OCI-LY7 (cell line): ENCODE measurements at places on chromosomes 12 and 14. TPM values are rescaled to one million over a fixed set of nuclear protein-coding genes. Genes with fewer than 3 reads are reported as not detected.

DNA sequence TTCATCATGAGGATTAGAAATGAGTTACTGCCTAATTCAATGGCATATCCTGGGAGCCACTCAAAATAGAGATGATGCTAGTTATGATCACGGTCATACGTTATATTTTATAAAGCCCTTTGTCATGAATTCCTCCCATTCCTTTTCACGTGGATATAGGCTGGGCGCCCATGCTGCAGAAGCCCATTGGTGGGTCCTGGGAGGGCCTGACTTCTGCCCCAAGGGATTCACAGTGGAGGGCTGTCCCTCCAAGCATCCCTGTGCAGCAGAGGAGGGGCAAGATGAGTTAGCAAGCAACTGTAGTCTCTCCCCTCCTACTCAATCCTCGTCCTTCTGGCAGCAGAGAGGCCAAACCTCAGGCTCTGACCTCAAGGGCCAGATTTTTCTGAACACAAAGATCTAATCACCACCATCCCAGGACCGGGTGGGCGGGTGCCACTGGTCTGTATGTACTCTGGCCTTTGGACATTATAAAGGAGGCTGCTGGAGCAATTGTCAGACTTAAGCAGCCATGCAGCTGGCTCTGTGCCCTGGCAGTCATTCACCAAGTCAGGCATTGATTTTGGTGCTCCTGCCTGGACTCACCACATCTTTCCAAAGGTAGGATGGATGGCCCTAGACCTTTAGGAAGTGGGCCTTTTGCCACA is 8.6 kb downstream of the GLTP start:
- no peak for DNase-seq

DNA sequence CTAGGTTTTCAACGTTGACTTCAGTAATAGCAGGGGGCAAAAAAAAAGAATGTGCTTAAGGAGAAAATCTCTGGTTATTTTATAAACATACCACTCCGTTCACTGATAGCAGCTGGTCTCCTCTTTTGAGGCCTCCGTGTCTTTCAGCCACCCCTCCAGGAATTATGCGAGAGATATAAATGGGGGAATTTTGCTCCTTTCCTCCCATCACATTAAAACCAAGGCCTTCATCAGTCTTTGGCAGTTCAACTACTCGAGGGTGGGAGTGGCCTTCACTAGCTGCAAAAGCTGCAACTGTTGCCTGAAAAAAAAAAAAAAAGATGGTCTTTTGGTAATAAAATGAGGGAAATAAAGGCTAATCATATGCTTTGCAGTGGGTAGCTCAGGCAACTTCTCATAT is 92.1 kb downstream of the LIN7A start:
- DNase-seq = no peak

GRCh38 chr14:92990456-92991430 is 67.8 kb downstream of the CHGA start:
- DNase-seq = no peak

NID2 gene
- not detected in 2 replicates for total RNA-seq
